ENCODE measurements at places on chromosomes 1 and 21.

DNA sequence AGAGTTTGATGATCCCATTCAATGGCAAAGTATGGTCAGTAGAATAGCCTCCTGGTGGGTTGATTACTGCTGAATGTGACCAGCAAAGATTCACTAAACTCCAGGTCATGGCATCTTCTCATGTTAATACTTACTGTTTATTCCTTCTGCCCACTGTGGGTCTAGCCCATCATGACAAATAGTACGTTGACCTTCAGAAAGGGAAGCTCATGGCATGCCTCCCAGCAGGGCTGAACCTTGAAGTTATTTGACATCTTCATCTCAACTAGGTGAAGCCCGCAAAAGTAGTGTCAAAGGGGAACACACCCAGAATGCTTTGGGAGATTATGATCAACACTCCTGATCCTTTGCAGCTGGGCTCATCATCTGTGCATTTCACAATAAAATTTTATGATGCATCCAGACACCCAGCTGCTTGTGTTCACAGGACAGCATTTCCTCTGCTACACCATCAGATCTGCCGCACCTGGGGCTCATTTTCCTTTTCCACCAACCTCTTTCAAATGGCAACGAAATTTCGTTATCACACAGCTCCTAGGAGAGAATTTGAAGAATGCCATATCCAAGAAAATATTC lies 49.6 kb downstream of the HLX start:
- DNase-seq: no peak

- DNase-seq: no peak
These were observed 160.9 kb downstream of the UCK2 start for GRCh38 chr1:165988275-165988674.

DNA sequence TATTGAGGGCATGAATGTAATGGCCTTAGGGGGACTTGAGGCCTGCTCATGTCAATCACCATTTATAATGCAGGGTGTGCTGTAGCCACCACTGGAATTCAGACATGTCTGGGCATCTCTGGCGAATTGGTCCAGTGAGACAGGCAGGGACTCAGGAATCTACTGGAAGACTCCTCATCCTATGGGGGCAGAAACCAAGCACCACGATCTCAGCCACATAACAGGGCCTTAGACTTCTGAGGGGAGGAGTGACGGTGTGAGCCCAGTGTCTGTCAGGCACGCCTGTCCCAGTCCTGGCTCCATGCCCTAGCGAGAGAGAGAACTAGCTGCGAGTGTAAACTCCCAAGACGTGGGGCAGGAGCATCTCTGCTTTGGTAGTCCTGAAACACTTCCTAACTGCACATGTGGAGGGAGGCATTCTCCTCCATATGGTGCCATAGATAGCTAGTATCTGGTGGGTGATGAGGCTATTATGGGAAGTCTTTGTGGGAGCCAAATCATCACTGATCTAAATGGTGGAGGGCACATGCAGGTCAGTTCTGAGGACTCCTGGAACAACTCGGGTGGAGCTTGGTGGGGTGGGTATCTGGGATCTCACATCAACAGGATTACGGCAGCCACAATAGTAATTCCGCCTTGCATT lies 29.8 kb upstream of the KIAA0040 start:
- DNase-seq: no peak

DNA sequence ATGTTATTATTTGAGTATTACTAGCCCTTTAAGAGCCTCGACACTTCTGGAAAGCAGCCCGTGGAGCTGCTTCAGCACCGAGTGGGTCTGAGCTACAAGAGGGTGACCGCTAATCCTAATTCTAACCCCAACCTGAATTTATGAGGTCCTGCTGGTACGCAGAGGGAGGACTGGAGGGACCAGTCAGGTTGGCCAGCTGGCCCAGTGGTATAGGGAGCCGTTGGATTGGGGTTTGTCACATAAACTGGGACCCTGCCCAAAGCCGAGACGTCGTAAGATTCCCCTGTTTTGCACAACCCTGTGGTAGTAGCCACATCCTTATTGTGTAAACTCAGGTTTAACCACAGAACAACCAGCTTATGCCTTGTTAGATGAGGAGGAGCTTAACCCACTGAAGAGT lies 60.8 kb upstream of the F3 start:
- DNase-seq: no peak

GRCh38 chr21:46424621-46425020 lies 34.1 kb upstream of the DIP2A start:
- no peak for DNase-seq

GRCh38 chr21:35201288-35201687 lies 152.2 kb upstream of the RUNX1 start:
- no peak for DNase-seq

DNA sequence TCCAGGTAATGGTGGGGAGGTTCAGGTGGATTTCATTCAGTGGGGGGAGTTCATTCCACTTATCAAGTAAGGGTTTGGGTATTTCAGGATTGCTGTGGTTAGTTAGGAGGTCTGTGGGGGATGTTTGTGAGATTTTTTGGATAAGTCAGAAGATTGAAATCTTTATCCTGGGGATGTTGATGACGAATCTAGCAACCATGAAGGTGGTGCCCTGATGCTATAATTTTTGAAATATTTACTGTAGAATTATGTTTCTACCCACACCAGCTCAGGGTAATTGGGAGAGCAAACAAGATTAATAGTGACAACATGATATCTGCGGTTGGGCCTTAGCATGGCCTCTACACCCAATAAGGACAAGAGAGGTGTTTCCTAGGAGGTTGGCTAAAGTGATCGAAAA lies 28.3 kb downstream of the SUCO start:
- no peak for DNase-seq

All from omental fat pad (tissue), 4 donors.